ENCODE measurements at places on chromosomes 13 and 19.

- H3K27ac ChIP-seq, result no peak within 1 kb of the TSS
- H3K4me3 ChIP-seq, result peak within 1 kb of the TSS; percentile 18
- no peaks in the 10 kb centered on the region for H3K4me1 ChIP-seq
- DNase-seq, result no peak
- peaks cover 26% of the 10 kb centered on the region for H3K36me3 ChIP-seq
Observed at GRCh38 chr19:44905437-44906160, at the start of gene APOE. Gene APOE (plus strand): TSS chr19:44905796. CDS start chr19:44906625, 829 bp downstream.

DNA sequence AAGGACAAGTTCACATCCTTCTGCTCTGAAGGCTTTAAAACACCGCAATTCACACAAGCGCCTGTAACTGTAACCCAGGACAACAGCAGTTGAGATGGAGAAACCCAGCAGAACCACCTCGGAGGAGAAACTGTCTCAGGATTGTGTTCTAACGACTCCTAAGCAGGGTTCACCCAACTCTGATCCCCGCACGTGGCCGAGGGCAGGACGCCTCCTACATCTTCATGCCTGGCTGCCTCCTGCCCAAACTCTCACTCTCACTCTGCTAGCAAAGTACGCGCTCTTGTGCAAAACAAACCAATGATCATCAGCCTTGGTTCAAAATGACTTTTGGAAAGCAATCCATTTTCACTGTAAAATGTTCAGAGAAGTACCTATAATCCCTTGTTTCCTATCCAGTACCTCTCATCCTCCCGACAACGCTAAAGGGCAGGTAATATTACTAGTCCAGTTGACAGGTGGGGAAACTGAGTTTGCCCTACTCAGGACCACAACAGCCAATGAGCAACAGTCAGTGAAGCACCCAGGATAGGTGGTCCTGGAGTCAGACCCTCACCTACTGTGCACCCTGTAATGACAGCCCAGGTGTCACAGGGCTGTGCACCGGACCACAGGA, 25.6 kb downstream of the EPS15L1 start:
- peaks cover 64% of the 10 kb centered on the region for H3K4me1 ChIP-seq
- peaks cover 4% of the 10 kb centered on the region for H3K36me3 ChIP-seq
- H3K4me3 ChIP-seq, result no peak overlapping the region
- DNase-seq, result no peak
- no peaks in the 10 kb centered on the region for H3K27me3 ChIP-seq

DNA sequence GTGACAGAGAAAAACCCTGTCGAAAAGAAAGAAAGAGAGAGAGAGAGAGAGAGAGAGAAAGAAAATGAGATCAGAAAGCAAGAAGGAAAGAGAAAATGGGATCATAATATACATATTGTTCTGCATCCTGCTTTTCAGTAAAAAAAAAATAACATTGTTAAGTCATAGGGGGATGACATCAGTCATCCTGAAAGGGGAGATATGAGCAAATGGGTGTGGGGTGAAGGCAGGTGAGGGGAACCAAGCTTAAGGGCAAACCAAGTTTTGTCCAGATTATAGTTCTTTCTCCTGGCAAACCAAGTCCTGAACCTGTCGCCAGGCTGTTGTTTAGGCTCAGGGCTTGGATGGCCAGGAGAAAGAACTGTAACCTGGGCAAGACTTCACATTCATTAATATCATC, 92.6 kb upstream of the TMTC4 start:
- no peaks in the 10 kb centered on the region for H3K36me3 ChIP-seq
- H3K4me3 ChIP-seq, result no peak overlapping the region
- DNase-seq, result no peak
- H3K27ac ChIP-seq, result no peak overlapping the region
- no peaks in the 10 kb centered on the region for H3K4me1 ChIP-seq

DNA sequence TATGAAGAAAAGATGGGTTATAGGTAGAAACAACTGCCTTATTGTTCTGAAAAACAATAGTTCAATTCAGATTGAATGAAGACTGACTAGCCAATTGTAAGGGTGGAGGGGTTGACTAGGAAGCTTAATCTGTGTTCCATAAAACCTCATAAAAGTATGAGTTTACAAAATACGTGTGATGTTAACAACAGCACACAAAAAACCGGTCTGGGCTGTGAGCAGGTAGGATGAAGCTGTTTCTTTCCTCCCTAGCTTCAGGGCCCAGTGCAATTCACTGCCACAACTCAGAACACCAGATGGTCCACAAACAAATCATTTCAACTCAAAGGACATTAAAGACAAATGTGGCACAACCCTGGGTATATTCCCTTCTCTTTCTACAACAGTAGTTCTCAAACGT, 3.2 kb downstream of the OXGR1 start:
- H3K36me3 ChIP-seq, result no peaks in the 10 kb centered on the region
- no peak for DNase-seq
- no peak overlapping the region for H3K4me3 ChIP-seq
- peaks cover 4% of the 10 kb centered on the region for H3K27me3 ChIP-seq
- no peak overlapping the region for H3K27ac ChIP-seq
- H3K4me1 ChIP-seq, result no peaks in the 10 kb centered on the region

- H3K27me3 ChIP-seq, result no peaks in the 10 kb centered on the region
- DNase-seq, result no peak
- no peak overlapping the region for H3K4me3 ChIP-seq
- no peaks in the 10 kb centered on the region for H3K4me1 ChIP-seq
- no peaks in the 10 kb centered on the region for H3K36me3 ChIP-seq
Observed at GRCh38 chr13:64429691-64430090, 2800.4 kb downstream of the PCDH9 start.

GRCh38 chr13:51704399-51705313, 99.3 kb downstream of the DHRS12 start:
- H3K36me3 ChIP-seq, result no peaks in the 10 kb centered on the region
- H3K27ac ChIP-seq, result no peak overlapping the region
- no peaks in the 10 kb centered on the region for H3K4me1 ChIP-seq
- H3K27me3 ChIP-seq, result no peaks in the 10 kb centered on the region
- DNase-seq, result no peak
- H3K4me3 ChIP-seq, result no peak overlapping the region

DNA sequence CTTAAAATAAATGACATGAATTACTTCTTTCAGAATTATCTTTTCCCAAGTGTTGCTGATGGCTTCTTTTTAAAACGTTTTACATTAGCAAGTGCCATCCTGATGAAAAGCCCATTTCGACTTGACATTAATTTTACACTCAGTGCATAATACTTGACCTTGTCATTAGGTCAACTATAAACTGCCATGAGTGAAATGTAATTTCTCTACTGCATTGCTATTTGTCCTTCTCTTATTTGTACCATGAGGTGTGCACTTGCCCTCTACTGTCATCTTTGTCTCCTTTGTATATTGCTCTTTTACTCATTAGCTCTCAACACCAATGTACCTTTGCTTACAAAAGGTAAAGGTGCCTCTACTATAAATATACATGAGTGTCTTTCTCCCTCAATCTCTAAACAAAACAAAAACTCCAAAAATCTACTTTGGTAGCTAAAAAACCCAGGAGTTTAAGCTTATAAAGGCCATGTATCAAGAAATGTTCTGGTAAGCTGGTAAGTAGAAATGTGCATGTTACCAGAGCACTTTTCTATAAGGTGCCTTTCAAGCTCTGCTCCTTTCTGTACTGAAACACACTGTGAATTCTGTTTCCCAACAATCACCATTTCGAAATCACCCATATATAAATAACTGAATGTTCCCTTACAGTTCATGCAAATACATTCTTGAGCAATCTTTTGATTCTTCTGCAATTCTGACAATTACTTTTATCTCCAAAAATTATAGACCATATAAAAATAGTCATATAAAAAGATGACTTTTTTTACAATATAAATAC, 351.4 kb downstream of the SLITRK5 start:
- no peaks in the 10 kb centered on the region for H3K27me3 ChIP-seq
- H3K4me1 ChIP-seq, result no peaks in the 10 kb centered on the region
- H3K4me3 ChIP-seq, result no peak overlapping the region
- H3K27ac ChIP-seq, result no peak overlapping the region

DNA sequence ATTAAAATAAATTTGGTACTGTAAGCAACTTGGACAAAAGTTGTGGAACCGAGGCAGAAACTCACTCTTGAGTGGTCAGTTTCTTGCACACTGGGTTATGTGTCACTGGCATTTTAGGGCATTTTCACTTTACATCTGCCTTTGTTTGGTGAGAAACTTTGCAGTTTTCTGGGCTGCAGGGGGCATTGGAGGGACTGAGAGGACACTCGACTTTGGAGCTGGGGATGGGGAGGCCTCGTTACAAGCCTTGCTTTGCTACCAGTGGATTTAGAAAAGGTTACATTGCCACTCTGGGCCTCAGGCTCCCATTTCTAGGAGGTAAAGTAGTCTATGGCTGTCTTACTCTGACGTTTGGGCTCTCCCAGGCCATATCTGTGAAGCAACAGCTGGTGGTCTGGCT, 41.9 kb upstream of the ZNF536 start:
- H3K4me1 ChIP-seq, result no peaks in the 10 kb centered on the region
- no peak for DNase-seq
- no peak overlapping the region for H3K4me3 ChIP-seq
- H3K36me3 ChIP-seq, result no peaks in the 10 kb centered on the region

- no peaks in the 10 kb centered on the region for H3K4me1 ChIP-seq
- no peak overlapping the region for H3K4me3 ChIP-seq
- H3K27ac ChIP-seq, result no peak overlapping the region
- no peak for DNase-seq
Observed at GRCh38 chr13:50783717-50784290, 59.7 kb downstream of the DLEU7 start.

- H3K4me1 ChIP-seq, result no peaks in the 10 kb centered on the region
- H3K4me3 ChIP-seq, result no peak overlapping the region
- H3K36me3 ChIP-seq, result no peaks in the 10 kb centered on the region
- no peak for DNase-seq
- no peak overlapping the region for H3K27ac ChIP-seq
- H3K27me3 ChIP-seq, result peaks cover 87% of the 10 kb centered on the region
Observed at GRCh38 chr13:112105244-112105681, 38.3 kb downstream of the SOX1 start.

- peaks cover 23% of the 10 kb centered on the region for H3K4me1 ChIP-seq
- no peak overlapping the region for H3K4me3 ChIP-seq
- peak overlapping the region; percentile 41 for H3K27ac ChIP-seq
- H3K27me3 ChIP-seq, result no peaks in the 10 kb centered on the region
Observed at GRCh38 chr19:28526038-28526437, 686.9 kb downstream of the UQCRFS1 start.

- no peak for DNase-seq
- H3K4me3 ChIP-seq, result no peak overlapping the region
- no peaks in the 10 kb centered on the region for H3K4me1 ChIP-seq
Observed at GRCh38 chr13:21231426-21231940, 55.0 kb downstream of the MRPL57 start.

GRCh38 chr13:24493356-24493755, 19.2 kb downstream of the PARP4 start:
- no peak overlapping the region for H3K27ac ChIP-seq
- no peak overlapping the region for H3K4me3 ChIP-seq
- H3K36me3 ChIP-seq, result peaks cover 81% of the 10 kb centered on the region
- H3K4me1 ChIP-seq, result no peaks in the 10 kb centered on the region
- no peak for DNase-seq

DNA sequence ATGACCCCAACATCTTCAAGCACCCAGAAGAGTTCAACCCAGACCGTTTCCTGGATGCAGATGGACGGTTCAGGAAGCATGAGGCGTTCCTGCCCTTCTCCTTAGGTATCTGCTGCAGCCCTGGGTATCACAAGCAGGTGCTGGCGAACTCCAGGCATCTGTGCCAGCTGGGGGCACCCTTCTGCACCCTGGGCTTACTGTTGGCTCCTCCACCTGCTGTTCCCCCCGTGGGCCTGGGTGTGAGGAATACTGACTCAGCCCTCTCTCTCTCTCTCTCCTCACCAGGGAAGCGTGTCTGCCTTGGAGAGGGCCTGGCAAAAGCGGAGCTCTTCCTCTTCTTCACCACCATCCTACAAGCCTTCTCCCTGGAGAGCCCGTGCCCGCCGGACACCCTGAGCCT, 13.0 kb downstream of the CYP2S1 start:
- no peak overlapping the region for H3K27ac ChIP-seq
- no peak for DNase-seq
- H3K4me3 ChIP-seq, result no peak overlapping the region
- H3K27me3 ChIP-seq, result no peaks in the 10 kb centered on the region
- no peaks in the 10 kb centered on the region for H3K4me1 ChIP-seq

GRCh38 chr13:42405665-42406390, 133.9 kb downstream of the AKAP11 start:
- no peak for DNase-seq
- H3K4me1 ChIP-seq, result no peaks in the 10 kb centered on the region
- no peak overlapping the region for H3K4me3 ChIP-seq

- H3K27ac ChIP-seq, result no peak overlapping the region
- DNase-seq, result no peak
Observed at GRCh38 chr19:55340784-55341147, 1.1 kb downstream of the KMT5C start.

DNA sequence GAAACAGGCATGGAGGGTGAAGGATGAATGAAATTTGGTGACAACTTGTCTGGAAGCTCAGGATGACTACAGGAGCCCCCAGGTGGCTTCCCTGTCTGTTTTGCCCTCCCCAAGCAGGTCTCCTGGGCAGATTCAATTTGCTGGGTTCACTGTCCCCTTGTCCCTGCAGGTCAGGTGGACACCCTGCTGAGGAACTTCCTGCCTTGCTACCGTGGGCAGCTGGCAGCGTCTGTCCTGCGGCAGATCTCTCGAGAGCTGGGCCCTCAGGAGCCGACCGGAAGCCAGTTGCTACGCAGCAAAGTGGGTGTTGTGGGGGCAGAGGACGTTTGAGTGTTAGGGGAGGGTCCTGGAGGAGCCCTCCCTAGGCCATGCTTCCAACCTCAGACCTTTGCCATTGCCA, 19.1 kb downstream of the PGLS start:
- no peaks in the 10 kb centered on the region for H3K4me1 ChIP-seq
- DNase-seq, result no peak
- peaks cover 18% of the 10 kb centered on the region for H3K27me3 ChIP-seq
- no peak overlapping the region for H3K4me3 ChIP-seq
- H3K36me3 ChIP-seq, result no peaks in the 10 kb centered on the region

DNA sequence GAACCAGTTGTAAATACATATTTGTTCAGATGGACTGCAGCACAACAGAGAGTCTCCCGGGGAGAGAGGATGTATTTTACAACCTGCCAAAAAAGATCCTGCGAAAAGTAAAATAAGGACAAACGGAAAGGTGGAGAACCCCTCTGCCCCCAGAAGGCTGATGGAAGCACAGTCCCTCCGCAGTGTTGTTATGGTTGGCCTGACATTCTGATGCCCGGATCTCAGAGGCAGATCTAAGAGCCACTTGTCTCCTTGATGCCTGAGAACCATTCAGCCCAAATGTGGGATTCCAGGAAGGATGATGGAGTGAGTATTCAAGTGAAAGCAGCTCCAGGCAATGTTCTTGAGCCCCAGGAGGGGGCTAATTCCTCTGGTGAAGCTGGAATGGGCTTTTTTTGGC, 458.7 kb downstream of the ZNF536 start:
- H3K27me3 ChIP-seq, result no peaks in the 10 kb centered on the region
- no peaks in the 10 kb centered on the region for H3K36me3 ChIP-seq
- no peaks in the 10 kb centered on the region for H3K4me1 ChIP-seq
- H3K27ac ChIP-seq, result no peak overlapping the region
- H3K4me3 ChIP-seq, result no peak overlapping the region

DNA sequence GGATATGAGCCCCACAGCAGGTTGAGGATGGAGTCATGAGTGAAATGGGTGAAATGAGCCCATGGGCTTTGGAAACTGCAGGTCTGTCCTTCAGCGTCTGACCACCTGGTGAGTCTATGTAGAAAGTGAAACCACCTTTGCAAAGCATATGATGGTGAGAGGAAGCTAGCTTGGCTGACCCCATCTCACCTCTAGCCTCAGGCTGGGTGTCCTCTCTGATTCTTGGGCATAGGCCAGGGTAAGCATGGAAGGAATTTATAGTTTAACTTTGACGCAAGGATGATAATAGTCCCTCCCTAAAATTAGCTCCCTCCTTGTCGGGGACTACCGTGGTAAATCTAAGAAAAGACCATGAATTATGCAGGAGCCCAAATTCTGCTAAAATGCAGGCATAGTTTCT, 16.8 kb upstream of the PSG9 start:
- H3K4me3 ChIP-seq, result no peak overlapping the region
- no peaks in the 10 kb centered on the region for H3K27me3 ChIP-seq
- H3K4me1 ChIP-seq, result no peaks in the 10 kb centered on the region
- H3K27ac ChIP-seq, result no peak overlapping the region
- no peaks in the 10 kb centered on the region for H3K36me3 ChIP-seq
